Activated CD4-positive, CD25-positive, alpha-beta regulatory T cell (primary cell): ENCODE measurements at places on chromosomes 5 and 9.
A peak's percentile ranks its signal among the peaks of the same experiment; 100 is the strongest.

DNA sequence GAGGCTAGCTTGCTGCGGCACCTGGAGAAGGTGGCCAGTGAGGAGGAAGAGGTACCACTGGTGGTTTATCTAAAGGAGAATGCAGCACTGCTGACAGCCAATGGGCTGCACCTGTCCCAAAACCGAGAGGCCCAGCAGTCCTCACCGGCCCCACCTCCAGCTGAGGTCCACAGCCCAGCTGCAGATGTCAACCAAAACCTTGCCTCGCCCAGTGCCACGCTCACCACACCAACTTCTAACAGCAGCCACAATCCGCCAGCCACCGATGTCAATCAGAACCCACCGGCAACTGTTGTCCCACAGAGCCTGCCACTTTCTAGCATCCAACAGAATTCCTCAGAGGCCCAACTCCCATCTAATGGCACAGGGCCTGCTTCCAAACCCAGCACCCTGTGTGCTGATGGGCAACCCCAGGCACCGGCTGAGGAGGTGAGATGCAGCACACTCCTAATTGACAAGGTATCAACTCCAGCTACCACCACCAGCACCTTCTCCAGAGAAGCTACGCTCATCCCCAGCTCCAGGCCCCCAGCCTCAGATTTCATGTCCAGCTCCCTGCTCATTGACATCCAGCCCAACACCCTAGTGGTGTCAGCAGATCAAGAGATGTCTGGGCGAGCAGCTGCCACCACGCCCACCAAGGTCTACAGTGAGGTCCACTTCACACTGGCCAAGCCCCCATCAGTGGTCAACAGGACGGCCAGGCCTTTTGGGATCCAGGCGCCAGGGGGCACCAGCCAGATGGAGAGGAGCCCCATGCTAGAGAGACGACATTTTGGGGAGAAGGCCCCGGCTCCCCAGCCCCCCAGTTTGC is 8.0 kb downstream of the SYNPO start:
- DNase-seq: no peak

- DNase-seq: no peak
Measured at GRCh38 chr5:79488775-79489174, 25.2 kb downstream of the HOMER1 start.

- no peak for DNase-seq
Measured at GRCh38 chr5:134463176-134463720, 51.6 kb upstream of the CDKN2AIPNL start.

DNA sequence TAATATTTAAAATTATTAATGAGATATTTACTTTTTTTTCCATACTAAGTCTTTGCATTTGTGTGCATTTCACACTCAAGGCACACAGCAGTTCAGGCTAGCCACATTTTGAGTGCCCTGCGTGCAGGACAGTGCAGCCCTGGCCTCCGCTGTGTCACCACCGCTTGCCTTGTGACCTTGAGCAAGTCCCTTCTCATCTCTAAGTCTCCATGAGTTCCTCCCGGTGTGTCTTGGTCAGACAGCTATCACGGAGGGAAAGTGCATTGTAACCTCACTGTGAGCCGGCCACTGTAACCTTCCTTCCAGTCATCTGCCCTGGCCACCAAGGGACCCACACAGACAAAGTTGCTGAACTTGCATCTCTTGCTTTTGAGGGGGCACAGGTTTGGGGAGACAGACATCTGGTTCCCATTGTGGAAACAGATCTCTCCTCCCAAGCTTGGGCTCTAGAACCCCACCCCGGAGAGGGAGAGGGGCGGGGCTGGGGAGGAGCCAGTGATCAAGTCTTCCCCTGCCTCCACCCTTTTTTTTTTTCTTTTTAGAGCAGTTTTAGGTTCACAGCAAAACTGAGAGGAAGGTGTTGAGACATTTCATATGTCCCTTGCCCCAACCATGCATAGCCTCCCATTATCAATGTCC is 96.8 kb downstream of the C9orf50 start:
- no peak for DNase-seq

- peak; percentile 56 for DNase-seq
Measured at GRCh38 chr5:177116631-177117373, 16.8 kb upstream of the NSD1 start.
